Amniotic epithelial cell (primary cell): ENCODE measurements at places on chromosomes 3 and 15.

GRCh38 chr15:76332796-76333195 lies 3.8 kb upstream of the ISL2 start:
- no peak for DNase-seq

DNA sequence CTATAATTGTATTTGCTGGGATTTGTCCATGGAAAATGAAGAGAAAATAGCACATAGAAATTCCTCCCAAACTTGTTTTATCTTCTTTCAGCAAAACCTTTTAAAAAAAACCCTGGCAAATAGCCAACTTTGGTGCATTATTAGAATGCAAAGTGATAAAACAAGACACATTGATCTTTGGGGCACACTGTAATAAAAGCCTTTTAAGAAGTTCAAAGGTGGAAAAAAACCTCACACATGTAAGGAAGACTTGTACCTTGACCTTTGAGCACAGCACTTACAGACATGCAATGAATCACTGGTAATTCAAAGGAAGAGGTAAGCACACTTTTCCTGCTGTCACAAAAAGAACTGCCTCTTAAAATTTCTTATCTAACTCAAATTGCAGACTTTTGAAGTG lies 8.0 kb upstream of the MORC1 start:
- no peak for DNase-seq

GRCh38 chr3:11287404-11287803 lies 15.2 kb downstream of the ATG7 start:
- no peak for DNase-seq

DNA sequence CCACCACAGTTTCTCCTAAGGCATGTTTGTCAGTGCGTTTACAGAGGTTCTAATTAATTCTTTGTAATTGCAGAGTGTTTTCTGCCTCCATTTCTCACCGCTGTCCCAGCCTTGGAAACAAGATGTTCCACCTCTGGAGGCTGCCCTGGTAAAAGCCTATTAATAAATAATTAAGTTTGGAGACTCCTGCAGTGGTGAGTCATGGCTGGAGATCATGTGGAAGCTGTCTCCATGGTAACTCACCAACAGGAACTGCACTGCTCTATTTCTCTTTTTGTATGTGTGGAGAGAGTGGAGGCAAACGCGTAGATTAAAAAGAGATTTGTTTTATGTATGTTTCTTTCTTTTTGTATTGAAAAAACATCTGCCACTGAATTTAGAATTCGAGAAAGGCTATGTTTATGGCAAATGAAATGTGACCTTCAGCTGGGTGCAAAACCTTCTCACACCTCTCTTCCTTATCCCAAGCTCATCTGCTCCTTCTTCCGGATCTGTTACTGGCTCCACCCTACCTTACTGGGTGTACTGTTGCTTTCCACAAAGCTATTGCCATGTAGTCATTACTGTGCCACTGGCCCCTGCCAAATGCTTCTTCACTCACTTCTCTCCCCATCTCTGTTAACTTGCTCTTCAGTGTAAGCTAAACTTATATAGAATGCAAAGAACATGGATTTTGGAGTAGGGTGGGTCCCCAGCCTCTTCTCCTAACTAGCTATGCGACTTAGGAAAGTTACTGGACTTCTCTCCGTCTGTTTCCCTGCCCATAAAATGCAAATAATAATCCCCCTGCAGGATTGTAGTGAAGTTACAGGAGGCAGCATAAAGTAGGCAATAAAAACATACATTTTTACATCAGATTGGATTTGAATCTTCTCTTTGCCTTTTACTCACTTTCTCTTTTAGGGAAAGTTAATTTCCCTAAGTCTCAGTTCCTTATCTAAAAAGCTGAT lies 778.5 kb downstream of the NTRK3 start:
- DNase-seq, result peak; percentile 85

GRCh38 chr3:102233881-102234280 lies 200.9 kb upstream of the ZPLD1 start:
- DNase-seq, result no peak

DNA sequence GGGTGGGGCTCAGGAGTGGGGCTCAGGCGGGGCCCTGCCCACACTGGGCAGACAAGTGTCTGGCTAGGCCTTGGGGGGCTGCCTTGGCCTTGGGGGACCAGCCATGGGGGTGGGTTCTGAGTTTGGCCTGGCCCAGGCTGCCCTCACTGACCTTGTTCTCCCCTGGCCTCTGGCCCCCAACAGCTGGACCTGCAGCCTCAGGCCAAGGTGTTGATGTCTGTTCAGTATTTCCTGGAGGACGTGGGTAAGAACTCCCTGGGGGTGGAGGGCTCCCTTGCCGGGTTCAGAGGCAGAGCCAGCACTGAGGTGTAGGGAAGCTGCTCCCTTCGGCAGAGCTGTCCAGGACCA lies 20.0 kb downstream of the PRKCD start:
- no peak for DNase-seq

DNA sequence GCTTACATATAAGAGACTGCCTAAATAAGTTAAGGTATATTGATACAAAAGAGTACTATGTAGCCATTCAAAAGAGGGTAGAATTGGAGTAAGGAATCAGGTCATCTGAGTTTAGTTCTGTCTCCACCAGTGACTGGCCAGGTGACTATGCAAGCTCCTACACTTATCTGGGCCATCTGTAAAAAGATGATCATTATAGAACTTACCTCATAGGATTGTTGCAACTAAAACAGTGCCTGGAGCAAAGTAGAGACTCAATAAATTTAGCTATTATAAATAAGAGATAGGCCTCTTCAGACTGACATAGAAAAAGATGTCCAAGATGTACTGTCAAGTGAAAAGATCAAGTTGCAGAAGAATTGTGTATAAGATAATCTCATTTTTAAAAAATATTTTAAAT lies 1.7 kb upstream of the ATP8B4 start:
- no peak for DNase-seq
